CD4-positive, alpha-beta T cell treated with Interleukin-2 at 100 ng/mL for 4 hours (primary cell): ENCODE measurements at places on chromosomes 7 and 10.

GRCh38 chr10:102812231-102812876 is 24.9 kb downstream of the CYP17A1 start:
- no peak for DNase-seq

DNA sequence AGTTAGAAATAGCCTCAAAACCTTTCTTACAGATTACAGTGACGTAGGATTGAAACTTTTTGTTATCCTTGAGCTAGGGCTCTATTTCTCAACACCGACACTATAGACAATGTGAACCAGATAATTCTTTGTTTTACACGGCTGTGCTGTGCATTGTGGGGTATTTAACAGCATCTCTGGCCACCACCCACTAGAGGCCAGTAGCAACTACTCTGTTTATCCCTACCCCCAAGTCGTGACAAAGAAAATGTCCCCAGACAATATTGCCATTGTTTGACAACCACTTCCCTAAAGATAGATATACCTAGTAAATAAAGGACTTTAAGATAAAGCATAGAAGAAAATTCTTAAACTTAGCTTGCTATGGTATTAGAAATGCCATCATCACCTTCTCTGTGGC is 359.6 kb downstream of the ARL4A start:
- no peak for DNase-seq

DNA sequence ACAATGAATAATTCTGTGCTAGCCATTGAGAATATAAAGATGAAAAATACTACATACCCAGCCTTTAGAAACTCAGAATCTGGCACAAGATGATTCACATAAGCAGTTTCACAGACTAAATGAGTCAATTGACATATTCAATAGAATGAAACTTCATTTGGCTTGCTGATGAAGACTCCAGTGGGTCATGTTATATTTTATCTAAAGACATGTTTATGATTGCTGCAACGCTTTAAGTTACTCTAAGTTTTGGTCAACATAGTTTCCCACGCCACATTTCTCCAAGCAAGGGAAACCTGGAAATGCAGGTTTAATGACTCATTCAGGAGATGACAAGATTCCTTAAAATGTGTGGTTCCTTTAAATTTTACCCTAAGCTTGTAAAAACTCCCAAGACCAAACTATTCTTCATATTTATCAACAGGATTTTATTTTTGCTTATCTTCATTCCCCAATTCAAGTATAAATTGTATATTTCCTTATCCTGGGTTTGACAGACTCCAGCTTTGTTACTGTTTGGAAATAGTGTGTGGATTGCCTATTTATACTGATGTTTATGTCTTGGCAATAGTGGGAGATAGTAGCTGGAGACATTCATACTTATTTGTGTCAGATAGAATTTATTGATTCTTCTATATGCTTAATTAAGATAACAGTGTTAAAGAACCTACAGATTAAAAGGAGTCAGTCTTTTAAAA is 6.6 kb downstream of the SEMA3A start:
- no peak for DNase-seq

DNA sequence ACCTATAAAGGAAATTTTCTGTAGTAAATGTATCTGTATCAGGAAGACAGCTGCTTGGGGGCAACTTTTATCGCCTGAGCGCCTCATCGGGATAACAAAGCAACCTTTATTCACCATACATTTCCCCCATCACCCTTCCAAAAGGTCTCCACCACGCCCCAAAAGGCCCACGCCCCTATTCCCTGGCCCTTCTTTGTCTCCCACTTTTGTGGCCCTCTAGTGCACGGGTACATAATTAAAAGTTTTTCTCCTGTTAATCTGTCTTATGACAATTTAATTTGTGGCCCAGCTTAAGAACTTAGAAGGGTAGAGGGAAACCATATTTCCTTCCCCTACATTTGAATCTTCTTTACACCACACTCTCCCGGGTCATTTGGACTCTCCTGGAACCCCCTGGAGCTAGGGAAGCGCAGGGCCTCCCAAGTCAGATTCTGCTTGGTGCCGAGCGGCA is 625 bp downstream of the RP9 start:
- DNase-seq: peak; percentile 30

- no peak for DNase-seq
Measured at GRCh38 chr10:126315494-126316177, 72.6 kb downstream of the ADAM12 start.

- no peak for DNase-seq
Measured at GRCh38 chr10:35020481-35020880, 69.7 kb downstream of the CUL2 start.

DNA sequence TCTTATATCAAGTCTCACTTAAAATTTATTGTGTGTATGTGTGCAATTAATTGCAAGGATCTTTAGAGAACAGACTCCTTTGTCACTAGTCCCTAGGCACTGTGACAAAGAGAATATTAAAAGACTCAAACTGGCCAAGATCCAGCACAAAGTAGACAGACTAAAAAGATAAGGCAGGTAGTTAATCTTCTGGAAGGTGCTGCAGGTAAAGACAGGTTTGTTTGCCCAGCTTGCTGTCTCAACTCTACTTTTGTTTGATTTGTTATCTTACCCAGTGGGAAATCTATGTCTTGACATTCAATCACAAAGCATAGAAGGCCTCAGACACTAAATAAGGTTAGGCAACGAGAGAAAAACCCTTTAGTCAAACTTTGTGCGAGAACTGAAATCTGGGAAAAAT is 807.9 kb upstream of the LRRN3 start:
- DNase-seq: no peak

DNA sequence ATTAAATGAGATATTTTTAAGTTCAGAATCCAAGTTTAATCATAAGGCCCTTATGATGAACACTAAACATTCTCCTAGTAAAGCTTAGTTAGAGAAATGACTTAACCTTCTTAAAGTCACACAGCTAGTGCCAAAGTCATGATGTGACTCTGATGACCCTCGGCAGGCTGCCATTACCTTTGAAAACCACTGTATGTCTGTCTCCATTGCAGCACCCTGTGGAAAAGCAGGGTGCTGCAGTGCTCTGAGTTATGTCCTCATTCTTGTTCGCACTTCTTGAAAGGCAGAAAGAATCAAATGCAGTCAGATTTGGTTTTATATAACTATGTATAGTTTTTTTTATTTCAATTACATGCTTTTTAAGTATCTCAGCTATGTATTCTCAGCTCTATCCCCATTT is 105.0 kb downstream of the PHTF2 start:
- DNase-seq: peak; percentile 11

DNA sequence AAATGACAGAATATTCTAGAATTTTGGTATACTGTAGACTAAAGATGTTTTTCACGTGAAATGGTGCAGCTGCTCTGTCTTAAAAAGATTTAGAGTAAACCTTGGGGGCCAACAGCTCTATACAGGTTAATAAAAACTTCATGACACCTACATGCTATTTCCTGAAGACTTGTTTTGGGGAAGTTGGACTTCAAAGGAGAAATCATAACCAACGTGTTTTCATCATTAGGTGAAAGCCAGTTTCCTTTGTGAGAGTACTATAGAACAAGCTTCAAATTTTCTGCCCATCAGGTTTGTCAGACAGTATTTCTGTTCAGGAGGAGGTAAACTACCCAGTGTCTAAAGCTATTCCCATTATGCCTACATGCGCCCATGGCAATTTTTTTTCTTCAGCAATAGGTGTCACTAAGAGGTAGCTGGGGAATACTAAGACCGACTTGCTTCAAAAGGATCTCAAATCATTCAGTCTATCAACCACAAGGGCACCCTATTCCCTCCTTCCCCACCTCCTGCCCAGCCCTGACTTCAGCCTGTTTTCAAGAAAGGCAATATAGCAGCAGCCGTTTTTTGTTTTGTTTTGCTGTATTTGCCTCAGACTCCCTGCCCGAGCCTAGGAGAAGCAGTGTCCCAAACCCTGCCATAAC is 237.3 kb upstream of the SP8 start:
- no peak for DNase-seq

DNA sequence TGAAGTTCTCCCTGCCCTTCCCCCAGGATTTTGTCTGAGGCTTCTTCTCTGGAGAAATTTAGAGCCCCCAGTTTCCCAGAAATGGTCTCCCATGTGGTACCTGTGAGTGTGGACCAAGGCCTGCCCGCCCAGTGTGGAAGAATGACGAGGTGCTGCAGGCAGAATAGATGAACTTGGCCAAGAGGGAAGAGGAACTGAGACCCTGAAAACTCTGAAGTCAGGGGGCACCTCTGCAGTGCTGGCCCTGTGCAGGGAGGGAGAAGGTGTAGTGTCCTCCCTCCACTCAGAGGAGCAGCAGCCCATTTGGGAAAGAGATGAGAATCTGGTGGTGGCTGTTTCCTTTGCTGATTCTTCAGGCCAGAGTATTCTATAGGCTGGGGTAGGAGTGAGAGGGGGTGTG is 115.2 kb upstream of the PCGF5 start:
- no peak for DNase-seq

GRCh38 chr7:2701832-2702593 is 14.0 kb downstream of the AMZ1 start:
- DNase-seq: no peak

DNA sequence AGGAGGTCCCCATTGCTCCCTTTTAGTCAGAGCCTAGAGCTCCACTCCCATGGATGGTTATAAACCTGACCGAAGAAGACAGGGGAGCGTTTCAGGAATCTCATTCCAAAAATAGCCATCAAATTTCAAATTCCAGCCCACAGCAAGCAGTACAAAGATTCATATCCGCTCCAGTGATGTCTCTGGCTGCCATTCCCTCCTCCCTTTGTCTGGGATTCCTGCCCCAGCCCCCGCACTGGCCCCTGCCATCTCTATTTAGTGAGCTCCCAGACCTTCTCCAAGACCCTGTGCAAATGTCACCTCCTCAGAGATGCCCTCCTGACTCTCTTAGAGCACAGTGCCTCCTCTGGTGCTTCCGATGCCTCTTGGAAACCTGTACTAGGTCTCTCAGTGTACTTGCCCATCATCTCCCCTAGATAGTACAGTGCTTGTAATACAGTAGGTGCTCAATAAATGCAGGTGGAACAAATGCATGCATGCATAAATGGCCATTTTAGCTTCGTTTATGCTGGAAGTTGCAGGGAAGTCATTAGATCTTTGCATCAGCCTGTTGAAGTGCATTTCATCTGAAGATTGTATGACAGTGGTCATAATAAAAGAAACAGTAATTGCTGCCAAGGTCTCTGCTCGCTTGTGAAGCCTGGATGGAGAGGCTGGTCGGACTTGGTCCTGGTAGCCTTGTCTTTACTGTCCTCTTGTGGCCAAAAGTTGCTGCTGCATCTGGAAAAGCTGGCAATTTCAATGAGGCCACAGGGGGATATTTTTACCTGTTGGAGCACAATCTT is 32.0 kb upstream of the HABP2 start:
- peak; percentile 12 for DNase-seq

- DNase-seq: no peak
Measured at GRCh38 chr7:134691546-134692343, 45.1 kb downstream of the BPGM start.

GRCh38 chr7:134069187-134069586 is 58.0 kb upstream of the LRGUK start:
- DNase-seq: no peak

DNA sequence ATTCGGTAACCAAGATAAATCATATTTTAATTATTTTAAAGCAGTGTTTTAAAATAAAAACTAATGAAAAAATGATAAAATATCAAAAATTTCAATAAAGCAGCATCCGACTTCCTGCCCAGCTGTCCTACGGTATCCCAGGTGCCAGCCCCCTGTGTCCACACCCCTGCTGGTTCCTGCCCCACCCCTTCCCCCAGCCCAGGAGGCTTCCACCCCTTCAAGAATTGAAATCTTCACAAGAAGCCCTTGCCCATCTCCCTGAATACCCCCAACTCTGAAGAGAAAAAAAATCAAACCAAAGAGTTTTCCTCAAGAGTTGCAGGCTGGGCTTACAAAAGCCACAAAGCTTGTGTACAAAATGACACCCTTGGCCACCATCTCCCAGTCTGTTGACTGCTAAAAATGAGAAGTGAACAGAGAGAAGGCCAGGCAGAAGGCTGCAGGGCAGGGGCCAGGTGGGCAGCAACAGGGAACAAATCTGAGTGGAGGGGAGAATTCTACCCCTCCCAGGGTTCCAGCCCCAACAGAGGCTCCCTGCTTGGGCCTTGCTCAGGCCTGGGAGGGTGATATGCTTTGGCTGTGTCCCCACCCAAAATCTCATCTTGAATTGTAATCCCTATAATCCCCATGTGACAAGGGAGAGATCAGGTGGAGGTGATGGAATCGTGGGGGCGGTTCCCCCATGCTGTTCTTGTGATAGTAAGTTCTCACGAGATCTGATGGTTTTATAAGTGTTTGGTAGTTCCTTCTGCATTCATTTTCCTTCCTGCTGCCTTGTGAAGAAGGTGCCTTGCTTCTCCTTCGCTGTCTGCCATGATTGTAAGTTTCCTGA is 14.5 kb downstream of the GPRIN2 start:
- no peak for DNase-seq

DNA sequence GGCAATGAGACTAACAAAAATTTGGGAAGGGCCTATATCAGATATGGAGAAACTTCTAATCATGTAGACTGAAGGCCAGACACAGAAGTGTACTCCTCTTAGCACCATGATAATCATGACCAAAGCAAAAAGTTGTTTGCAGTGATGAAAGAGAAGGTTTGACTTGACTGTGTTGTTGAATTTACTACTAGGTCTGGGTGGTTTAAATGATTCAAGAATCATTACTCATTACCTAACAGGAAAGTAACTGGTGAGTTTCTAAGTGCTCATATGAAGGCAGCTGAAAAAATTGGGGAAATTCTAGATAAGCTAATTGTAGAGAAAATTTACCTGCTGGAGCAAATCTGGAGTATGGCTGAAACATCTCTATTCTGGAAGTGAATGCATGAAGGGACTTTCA is 451.5 kb upstream of the SORCS1 start:
- DNase-seq: no peak

- DNase-seq: no peak
Measured at GRCh38 chr10:83372646-83373045, 766.7 kb upstream of the GHITM start.

- DNase-seq: no peak
Measured at GRCh38 chr7:150980663-150981062, 2.5 kb upstream of the KCNH2 start.

DNA sequence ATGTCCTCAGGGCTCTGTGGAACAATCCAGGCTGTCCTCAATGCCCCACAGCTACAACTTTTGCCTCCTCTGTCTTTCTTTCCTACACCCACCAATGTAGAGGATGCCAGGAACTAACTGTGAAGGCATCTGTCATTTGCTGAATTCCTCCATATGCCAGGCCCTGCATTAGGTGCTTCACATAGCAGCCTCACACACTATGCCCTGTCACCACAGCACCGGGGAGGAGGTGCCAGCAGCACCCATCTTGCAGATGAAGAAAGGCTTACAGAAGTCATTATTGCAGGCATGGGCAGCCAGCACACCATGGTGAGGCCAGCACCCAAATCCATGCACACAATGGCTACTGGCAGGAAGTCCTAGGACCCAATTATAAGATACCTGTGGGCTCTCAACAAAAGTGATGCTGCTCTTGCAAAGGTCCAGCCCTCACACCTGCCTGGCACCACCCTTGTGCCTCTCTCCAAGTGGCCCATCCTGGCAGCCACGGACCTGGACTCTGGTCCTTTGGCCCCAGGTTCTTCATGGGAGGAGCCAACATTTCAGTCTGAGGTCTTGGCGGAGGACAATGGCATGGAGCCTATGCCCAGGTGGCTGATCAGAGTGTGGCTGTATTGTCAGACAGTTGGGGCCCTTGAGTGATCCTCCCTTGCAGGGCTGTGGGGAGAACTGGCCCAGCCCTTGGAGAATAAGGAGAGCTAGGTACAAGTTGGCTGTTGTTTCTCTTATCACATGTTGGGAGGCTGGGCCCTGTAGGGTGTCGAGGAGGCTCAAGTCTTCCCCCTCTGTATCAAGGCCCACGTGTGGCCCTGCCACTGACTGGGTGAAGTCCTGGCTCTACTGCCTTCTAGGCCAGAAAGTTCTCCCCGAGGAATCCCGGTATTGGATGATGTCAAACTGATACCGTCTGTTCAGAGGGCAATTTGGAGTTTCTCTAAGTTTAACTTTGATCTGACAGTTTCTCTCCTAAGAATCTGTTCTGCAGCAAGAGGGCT is 14.4 kb upstream of the MYL7 start:
- no peak for DNase-seq
